Lung (tissue), 17 donors: ENCODE measurements at places on chromosomes 2 and 18. TPM values are rescaled to one million over a fixed set of nuclear protein-coding genes. Genes with fewer than 3 reads are reported as not detected.
A peak's percentile ranks its signal among the peaks of the same experiment; 100 is the strongest.

DNA sequence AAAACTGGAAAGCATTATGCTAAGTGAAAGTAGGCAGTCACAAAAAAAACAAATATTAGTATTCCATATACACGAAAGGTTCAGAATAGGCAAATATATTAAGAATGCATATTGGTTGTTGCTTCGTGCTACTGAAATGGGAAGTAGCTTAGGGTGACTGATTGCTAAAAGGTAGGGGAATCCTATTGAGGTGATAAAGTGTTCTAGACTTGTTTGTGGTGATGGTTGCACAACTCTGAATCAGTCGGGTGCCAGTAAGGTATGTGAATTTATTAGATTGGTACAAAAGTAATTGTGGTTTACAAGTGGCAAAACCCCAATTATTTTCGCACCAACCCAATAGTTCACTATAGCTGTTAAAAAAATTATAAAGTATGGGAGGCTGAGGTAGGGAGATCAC, 20.7 kb downstream of the USP34 start:
- no peaks in the 10 kb centered on the region for H3K27me3 ChIP-seq
- H3K36me3 ChIP-seq = peaks cover 5% of the 10 kb centered on the region
- no peak overlapping the region for H3K4me3 ChIP-seq
- H3K27ac ChIP-seq = no peak overlapping the region
- DNase-seq = no peak

MROH2A gene
- total RNA-seq = not detected

GRCh38 chr18:46174342-46175041, 70.3 kb downstream of the HAUS1 start:
- no peaks in the 10 kb centered on the region for H3K27me3 ChIP-seq
- peak overlapping the region; percentile 95 for H3K27ac ChIP-seq
- peaks cover 10% of the 10 kb centered on the region for H3K4me1 ChIP-seq
- H3K36me3 ChIP-seq = no peaks in the 10 kb centered on the region

DNA sequence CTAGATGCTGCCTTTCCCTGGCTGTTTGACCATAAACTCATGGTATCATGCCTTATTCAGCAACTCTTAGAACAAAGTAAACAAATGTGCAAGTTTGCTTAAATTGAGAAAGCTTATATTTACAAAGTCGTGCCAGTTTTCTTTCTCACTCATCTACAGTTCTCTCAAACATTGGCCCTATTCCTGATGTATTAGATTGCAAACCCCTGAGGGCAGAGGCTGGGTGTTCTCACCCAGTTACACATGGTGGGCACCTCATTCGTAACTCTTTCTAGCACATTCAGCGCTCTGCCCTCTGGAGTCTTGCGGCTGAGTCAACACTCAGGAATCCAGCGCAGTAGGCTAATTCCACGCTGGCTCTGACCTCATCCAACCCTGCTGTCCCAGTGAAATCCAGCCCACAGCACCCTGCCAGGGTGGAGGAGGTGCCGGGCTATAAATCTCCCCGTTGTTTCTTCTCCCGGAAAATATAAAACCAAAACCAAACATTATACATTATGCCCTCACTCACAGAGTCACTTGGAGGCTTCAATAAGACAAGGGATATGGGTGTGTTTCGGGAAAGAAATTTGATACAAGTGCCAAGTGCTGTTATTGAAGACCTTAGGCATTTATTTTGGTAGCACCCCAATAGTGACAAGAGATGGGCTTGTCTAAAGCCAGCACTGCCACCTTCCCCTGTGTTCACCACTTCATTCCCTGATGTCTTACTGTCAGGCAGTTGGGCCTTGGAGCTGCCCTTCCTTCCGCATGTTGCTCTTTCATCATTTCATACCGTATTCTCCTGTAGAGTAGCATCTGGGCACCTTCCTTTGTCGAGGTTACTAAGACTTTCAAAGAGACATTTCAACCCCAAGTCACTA, 287.4 kb downstream of the PRKCE start:
- H3K4me3 ChIP-seq = no peak overlapping the region
- no peaks in the 10 kb centered on the region for H3K36me3 ChIP-seq
- no peaks in the 10 kb centered on the region for H3K27me3 ChIP-seq
- peak; percentile 90 for DNase-seq
- no peak overlapping the region for H3K27ac ChIP-seq

DNA sequence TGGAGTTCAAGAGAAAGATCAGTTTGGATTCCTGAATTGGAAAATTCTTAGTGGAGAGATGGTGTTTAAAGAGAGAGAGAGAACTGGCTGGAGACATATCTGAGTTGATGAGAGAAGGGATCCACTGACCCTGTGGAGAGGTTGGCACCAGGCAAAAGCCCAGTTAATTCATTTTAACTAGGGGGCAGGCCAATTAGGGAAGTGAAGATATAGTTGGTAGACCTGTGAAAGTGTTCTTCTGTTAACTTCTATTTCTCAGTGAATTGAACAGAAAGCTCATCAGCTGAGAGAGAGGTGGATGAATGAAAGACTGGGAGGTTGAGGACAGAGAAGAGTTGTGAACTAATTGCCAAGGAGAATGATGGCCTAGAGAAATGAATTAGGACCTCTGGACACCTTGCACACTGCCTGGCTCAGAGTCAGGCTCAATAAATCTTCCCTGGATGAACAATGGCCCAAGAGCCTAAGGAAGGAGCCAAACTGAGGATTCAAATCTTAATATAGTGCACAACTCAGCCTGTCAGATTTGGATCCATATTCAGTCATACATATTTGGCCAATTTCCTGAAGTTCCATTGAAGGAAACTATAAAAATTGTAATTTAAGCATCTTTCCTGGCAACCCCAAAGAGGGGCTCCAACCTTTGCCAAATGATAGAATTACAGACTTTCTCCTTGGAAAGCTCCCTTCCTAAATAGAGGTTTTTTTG, 82.2 kb upstream of the RMDN2 start:
- no peak overlapping the region for H3K4me3 ChIP-seq
- no peaks in the 10 kb centered on the region for H3K4me1 ChIP-seq
- no peaks in the 10 kb centered on the region for H3K27me3 ChIP-seq
- H3K36me3 ChIP-seq = no peaks in the 10 kb centered on the region

GRCh38 chr2:240344904-240345303, 90.6 kb upstream of the GPC1 start:
- H3K27ac ChIP-seq = no peak overlapping the region
- no peak overlapping the region for H3K4me3 ChIP-seq
- DNase-seq = no peak
- no peaks in the 10 kb centered on the region for H3K4me1 ChIP-seq

BCL2L11 gene
- 15.9 TPM for total RNA-seq

GRCh38 chr2:179383975-179384374, 119.3 kb upstream of the SESTD1 start:
- no peaks in the 10 kb centered on the region for H3K27me3 ChIP-seq
- no peaks in the 10 kb centered on the region for H3K4me1 ChIP-seq
- H3K4me3 ChIP-seq = no peak overlapping the region

ZNF804A gene
- total RNA-seq = 0.17 TPM

DNA sequence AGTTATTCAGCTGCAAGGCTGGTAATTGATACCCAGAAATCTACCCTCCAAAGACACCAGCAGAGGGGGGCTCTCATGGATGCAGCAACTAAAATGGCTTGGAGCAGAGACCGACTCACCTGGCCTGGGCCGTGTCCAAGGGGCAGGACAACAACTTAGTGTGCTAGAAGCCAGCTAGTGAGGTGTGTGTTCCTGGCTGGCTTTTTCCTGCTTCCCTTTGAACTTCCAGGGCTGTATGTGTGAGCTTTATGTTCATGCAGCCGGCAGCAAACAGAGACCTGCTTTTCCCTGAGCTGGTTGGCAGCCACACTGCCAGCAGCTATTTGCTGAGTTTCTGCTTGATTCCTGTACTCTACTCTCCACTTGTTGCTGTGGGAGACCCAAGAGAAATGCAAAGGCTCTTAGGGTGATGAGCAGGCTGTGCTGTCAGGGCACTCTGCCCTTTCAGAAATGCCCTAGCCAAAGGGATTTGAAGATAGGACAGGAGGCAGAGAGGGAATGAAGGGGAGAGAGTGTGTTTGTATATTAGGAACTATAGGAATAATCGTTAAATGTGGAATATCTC, 23.7 kb upstream of the GRP start:
- no peak overlapping the region for H3K4me3 ChIP-seq
- H3K27me3 ChIP-seq = no peaks in the 10 kb centered on the region
- DNase-seq = no peak
- no peaks in the 10 kb centered on the region for H3K4me1 ChIP-seq
- H3K27ac ChIP-seq = no peak overlapping the region

GRCh38 chr2:237165405-237166276, 80.0 kb downstream of the COPS8 start:
- H3K36me3 ChIP-seq = no peaks in the 10 kb centered on the region
- H3K4me1 ChIP-seq = no peaks in the 10 kb centered on the region
- no peak overlapping the region for H3K4me3 ChIP-seq
- no peak for DNase-seq

DNA sequence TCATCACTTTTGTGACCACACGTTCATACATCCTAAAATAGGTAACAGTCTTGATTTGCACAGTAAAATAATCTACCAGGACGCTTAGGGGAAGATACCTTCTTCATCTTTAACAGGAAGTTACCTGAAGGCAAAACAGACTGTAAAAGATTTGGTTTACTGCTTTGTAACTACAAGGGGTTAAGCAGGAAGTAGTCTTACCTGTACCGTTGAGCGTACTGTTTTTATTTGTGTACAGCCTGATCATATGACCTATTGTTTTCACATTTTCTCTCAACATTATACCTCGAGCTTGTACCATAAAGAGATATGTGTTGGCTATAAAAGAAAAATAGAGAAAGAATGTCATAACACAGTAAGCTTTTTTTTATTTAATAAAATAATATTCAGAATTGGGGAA, 18.3 kb downstream of the B4GALT6 start:
- H3K27me3 ChIP-seq = no peaks in the 10 kb centered on the region
- H3K4me3 ChIP-seq = no peak overlapping the region
- DNase-seq = no peak
- no peak overlapping the region for H3K27ac ChIP-seq
- H3K4me1 ChIP-seq = no peaks in the 10 kb centered on the region

- H3K4me3 ChIP-seq = no peak overlapping the region
- DNase-seq = peak; percentile 25
- no peak overlapping the region for H3K27ac ChIP-seq
- H3K36me3 ChIP-seq = no peaks in the 10 kb centered on the region
- no peaks in the 10 kb centered on the region for H3K27me3 ChIP-seq
Measured at GRCh38 chr2:74985978-74986609, 27.7 kb downstream of the POLE4 start.

DNA sequence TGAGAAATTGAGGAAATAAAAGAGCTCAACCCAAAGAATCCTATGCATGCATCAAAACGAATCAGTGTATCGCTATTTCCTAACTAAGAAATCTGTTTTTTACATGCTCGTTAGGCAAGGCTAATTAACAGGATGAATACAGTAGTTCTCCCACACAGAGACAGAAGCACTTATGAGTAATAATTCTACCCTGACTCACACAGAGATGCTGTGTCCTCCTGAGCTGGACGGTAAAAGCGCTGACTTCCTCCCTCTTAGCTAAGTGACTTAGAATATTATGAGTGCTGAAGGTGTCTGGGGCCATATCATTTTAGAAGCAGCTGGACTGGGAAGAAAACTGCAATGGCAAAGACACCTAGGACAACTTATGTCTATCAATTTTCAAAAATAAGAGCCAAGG, 18.5 kb downstream of the PLEKHM3 start:
- H3K27ac ChIP-seq = no peak overlapping the region
- no peaks in the 10 kb centered on the region for H3K36me3 ChIP-seq

DNA sequence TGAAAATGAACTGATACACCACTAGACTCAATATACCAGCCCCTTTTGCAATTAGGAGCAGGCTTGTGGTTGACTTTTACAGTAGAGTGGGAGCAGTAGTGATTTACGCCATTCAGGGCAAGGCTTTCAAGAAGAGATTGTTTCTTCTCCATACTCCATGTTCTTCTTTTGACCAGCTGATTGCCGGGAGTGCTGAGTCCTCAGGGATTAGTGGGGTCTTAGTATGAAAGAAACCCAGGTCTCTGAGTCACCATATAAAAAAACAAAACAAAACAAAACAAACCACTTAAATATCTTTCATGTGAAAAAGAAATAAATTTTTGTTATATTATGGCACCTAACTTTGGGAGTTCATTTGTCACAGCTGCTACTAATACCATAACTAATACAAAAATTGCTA, 465.6 kb upstream of the TRIB2 start:
- DNase-seq = no peak
- H3K36me3 ChIP-seq = no peaks in the 10 kb centered on the region
- no peaks in the 10 kb centered on the region for H3K4me1 ChIP-seq
- no peak overlapping the region for H3K27ac ChIP-seq
- no peak overlapping the region for H3K4me3 ChIP-seq

DNA sequence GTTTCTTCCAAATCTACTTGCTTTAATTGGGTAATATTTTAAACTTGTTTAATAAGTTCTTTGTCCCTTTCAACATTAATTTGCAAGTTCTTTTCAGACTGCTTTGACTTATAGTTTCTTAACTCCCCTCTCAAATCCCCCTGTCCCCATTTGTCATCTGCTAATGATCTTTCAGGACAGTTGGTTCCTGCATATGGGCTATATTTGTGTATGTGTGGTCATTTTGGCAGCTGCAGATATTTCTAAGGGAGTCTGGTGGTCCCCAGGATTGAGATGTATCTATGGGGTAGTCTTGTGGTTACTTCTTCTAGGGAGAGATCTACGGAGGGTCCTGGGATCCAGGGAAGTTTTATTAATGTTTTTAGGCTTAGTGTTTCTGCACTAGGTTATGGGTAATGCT, 120.6 kb upstream of the SP3 start:
- no peak for DNase-seq
- no peaks in the 10 kb centered on the region for H3K4me1 ChIP-seq
- H3K36me3 ChIP-seq = no peaks in the 10 kb centered on the region
- H3K4me3 ChIP-seq = no peak overlapping the region

DNA sequence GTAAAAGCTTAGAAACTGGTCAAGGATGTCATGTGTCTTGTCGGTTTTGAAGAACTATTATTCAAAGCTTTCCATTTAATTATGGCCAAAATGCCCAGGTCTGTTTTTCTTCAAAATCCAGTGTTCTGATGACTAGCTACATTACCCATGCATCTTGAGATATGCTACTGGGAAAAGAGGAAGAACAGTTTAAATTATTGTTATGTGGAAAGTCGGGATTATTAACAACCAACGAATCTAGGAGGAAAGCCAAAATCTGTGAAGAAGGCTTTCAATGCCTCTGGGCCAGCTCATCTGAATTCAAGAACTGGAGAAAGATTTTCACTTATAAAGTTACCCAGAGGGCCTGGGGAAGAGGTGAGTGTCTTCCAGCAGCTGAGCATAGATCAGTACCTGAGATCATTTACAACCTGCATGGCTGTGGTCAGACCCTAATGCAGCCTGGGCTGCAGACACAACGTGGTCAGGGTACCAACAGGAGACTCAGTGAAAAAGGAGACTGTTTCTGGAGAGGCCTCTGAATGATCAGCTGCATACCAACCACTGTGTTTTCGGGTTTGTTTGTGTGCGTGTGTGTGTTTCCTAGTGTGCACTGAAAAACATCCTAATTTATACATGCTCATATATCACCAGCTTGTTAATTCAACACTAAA, 308.5 kb downstream of the NRXN1 start:
- H3K4me1 ChIP-seq = no peaks in the 10 kb centered on the region
- no peaks in the 10 kb centered on the region for H3K27me3 ChIP-seq
- H3K4me3 ChIP-seq = no peak overlapping the region
- no peaks in the 10 kb centered on the region for H3K36me3 ChIP-seq

GRCh38 chr2:237922641-237923361, 44.0 kb upstream of the UBE2F start:
- H3K4me1 ChIP-seq = peaks cover 2% of the 10 kb centered on the region
- H3K27me3 ChIP-seq = no peaks in the 10 kb centered on the region
- no peak overlapping the region for H3K27ac ChIP-seq
- DNase-seq = no peak
- H3K4me3 ChIP-seq = no peak overlapping the region
- H3K36me3 ChIP-seq = no peaks in the 10 kb centered on the region
